Progenitor cell of endocrine pancreas (in vitro differentiated cells): ENCODE measurements at places on chromosomes 1 and 21. TPM values are rescaled to one million over a fixed set of nuclear protein-coding genes. Genes with fewer than 3 reads are reported as not detected.

TCHH gene
- not detected in 2 replicates for total RNA-seq

ETNK2 gene
- 22.6 and 24.5 TPM in 2 replicates for total RNA-seq

KIF14 gene
- total RNA-seq: 7.8 and 7.9 TPM in 2 replicates

NTRK1 gene
- 0.36 TPM in 1 of 2 replicates, not detected in the other for total RNA-seq

SPRR3 gene
- not detected in 2 replicates for total RNA-seq

SLC2A5 gene
- total RNA-seq: not detected in 2 replicates

WNT3A gene
- total RNA-seq: not detected in 2 replicates

DIO1 gene
- total RNA-seq: 1.1 and 1.3 TPM in 2 replicates

KCNE1 gene
- total RNA-seq: 0.31 and 0.53 TPM in 2 replicates

PHF13 gene
- 29.1 TPM in 2 replicates for total RNA-seq

ITGB2 gene
- total RNA-seq: 0.41 and 0.47 TPM in 2 replicates

UQCRHL gene
- total RNA-seq: 2.4 and 3.5 TPM in 2 replicates

GLIS1 gene
- total RNA-seq: not detected in 2 replicates

CENPF gene
- 62.1 and 62.8 TPM in 2 replicates for total RNA-seq

ADAMTSL4 gene
- 5.5 and 6.9 TPM in 2 replicates for total RNA-seq

PTCH2 gene
- 2.9 and 3.0 TPM in 2 replicates for total RNA-seq

VWA5B1 gene
- 0.19 and 0.24 TPM in 2 replicates for total RNA-seq

OR2L8 gene
- not detected in 2 replicates for total RNA-seq

SLC25A34 gene
- total RNA-seq: 5.5 and 6.0 TPM in 2 replicates

UBASH3A gene
- total RNA-seq: not detected in 2 replicates

OR2T33 gene
- total RNA-seq: not detected in 2 replicates

TMEM240 gene
- 5.1 and 6.6 TPM in 2 replicates for total RNA-seq

S100A7 gene
- total RNA-seq: not detected in 2 replicates

HEYL gene
- 4.3 and 5.2 TPM in 2 replicates for total RNA-seq
